NCI-H460 (cell line): ENCODE measurements at places on chromosomes 3 and 15. TPM values are rescaled to one million over a fixed set of nuclear protein-coding genes. Genes with fewer than 3 reads are reported as not detected.

- DNase-seq = no peak
These were observed 144.6 kb upstream of the MEF2A start for GRCh38 chr15:99421172-99421656.

DNA sequence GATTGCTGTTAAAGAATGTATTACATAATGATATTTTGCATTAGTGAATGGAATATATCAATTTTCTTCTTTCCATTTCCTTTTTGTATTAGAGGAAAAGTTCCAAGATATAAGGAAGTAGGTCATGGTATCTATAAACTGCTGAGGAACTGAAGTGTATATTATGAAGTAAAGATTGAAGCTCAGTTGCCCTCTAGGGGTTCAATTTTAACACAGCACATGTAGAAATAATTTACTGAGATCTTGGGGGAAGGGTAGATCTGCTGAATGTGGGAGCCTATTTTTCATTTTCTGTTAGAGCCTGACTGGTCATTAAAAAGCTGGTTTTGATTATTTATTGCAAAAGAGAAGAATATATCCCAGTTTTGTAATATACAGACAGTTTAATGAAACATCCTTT, 45.2 kb downstream of the CMC1 start:
- peak; percentile 31 for DNase-seq

- no peak for DNase-seq
These were observed 34.2 kb downstream of the WNT5A start for GRCh38 chr3:55452886-55453285.

- no peak for DNase-seq
These were observed 53.6 kb upstream of the ATP13A3 start for GRCh38 chr3:194540274-194540905.

- DNase-seq = no peak
These were observed 88.3 kb upstream of the PRR23E start for GRCh38 chr3:127104586-127104985.

GRCh38 chr3:60307562-60308199, 943.6 kb downstream of the FHIT start:
- DNase-seq = no peak

GRCh38 chr15:90062023-90062442, 40.2 kb downstream of the IDH2 start:
- no peak for DNase-seq

GRCh38 chr3:113232342-113232741, 21.0 kb downstream of the BOC start:
- no peak for DNase-seq

DNA sequence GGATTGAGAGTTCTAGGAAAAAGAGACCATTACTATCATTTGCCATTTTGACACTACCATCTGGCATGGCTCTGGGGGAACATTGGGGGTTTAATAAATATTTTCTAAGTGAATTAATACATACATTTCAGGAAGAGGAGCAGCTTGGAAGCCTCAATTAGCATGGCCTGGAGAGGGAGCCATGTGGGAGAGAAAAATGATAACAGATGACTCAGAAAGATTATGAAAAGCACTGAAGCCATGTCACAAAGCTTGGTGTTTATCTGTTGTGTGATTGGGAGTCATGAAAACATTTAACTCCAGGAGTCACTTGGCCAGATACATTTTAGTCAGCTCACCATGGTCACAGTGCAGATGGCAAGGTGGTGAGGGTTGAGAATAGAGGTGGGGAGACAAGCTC, 121.0 kb downstream of the SSR3 start:
- no peak for DNase-seq

DNA sequence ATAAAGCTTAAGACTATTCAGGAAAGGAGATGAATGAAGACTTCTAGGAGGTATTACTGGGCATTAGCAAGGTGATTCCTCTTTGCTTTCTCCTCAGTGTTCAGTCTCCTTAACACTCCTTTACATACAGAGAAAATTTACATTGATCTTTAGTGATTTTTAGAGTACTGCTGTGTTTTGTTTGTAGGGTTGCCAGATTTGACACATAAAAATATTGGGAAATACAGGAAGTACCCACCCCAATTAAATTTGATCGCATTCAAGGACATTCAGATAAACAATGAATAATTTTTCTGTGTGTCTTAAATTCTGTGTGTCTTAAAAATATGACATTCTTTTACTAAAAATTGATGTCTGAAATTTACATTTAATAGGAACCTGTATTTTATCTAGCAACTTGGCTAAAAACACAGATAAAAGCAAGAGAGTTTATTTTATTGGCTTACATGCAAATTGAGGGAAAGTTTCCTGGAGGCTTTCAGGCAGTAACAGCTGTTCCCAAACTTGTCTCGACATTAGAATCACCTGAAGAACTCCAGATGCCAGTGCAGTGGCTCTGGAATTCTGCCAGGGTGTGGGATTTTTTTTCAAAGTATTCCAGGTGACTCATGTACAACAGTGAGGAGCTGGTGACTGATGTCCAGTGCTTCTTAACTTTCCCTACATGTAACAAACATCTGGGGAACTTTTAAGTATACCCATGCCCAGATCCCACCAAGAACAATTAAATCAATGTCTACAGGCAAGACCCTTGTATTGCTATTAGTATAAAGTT, 23.4 kb upstream of the PLOD2 start:
- DNase-seq = no peak

DNA sequence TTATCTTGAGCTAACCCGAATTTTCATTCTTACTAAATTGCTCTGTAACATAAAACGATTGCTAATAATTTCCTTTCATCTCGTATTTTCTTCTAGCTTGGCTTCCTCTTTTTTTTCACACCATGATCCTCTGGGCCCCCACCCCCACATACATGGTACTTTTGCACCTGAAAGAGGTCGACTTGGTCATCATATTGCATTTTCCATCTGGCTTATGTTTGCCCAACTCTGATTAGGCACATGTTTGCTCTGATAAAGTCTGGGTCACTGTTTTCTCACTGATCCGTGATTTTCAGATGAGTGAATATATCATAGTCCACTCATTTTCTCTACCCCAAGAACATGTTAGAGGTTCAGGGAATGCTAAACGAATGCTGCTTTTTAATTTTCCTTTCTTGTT, 49.5 kb downstream of the ARRDC4 start:
- no peak for DNase-seq

GRCh38 chr3:53199834-53200233, 38.8 kb downstream of the PRKCD start:
- no peak for DNase-seq

DNA sequence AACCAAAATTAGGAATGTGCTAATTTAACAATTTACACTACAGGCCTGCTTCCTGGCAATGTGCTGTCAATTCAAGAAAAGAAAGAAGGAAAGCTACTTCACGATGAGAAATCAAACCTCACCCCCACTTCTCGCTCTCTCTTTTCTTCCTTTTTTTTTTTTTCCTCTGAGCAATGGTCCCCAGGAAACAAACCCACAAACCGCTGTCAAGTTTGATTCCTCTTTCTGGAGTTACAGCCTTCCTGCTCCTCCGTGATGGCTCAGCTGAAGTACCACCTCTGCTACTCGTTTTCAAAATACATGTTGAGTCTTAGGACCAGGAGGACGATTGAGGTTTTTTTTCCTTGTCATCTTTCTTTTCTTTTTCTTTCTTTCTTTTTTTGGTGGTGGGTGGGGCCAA, 3.4 kb upstream of the TRIM71 start:
- DNase-seq = no peak

GRCh38 chr3:16687221-16687620, 82.0 kb upstream of the DAZL start:
- no peak for DNase-seq

The MASP1 gene
- 0.02 TPM in 1 of 2 replicates, not detected in the other for total RNA-seq

The TMEM202 gene
- not detected in 2 replicates for total RNA-seq

The CCDC71 gene
- total RNA-seq = 9.8 and 10.4 TPM in 2 replicates

The RAB6B gene
- 0.12 and 0.30 TPM in 2 replicates for total RNA-seq

The STX19 gene
- total RNA-seq = not detected in 2 replicates

The AADACL2 gene
- not detected in 2 replicates for total RNA-seq

The PPARG gene
- 19.4 and 19.6 TPM in 2 replicates for total RNA-seq
